Purkinje cell (primary cell): ENCODE measurements at places on chromosomes 4 and X. TPM values are rescaled to one million over a fixed set of nuclear protein-coding genes. Genes with fewer than 3 reads are reported as not detected.

The TMSB4X gene
- 611 and 1,082 TPM in 2 replicates for polyA plus RNA-seq

The PDE5A gene
- polyA plus RNA-seq = 103 and 108 TPM in 2 replicates

The ARMCX2 gene
- 28.2 and 30.9 TPM in 2 replicates for polyA plus RNA-seq

The IQSEC2 gene
- polyA plus RNA-seq = 0.06 and 1.2 TPM in 2 replicates

The TCEAL6 gene
- 8.2 and 28.3 TPM in 2 replicates for polyA plus RNA-seq

The CXCL13 gene
- polyA plus RNA-seq = not detected in 2 replicates

The CXCL11 gene
- polyA plus RNA-seq = not detected in 2 replicates

The UGT2A1 gene
- polyA plus RNA-seq = not detected in 2 replicates

The TCEAL7 gene
- 45.5 and 176 TPM in 2 replicates for polyA plus RNA-seq

The CASK gene
- polyA plus RNA-seq = 16.2 and 21.0 TPM in 2 replicates
